ENCODE measurements at places on chromosomes 3 and 15.

- DNase-seq = peak; percentile 66
Measured at GRCh38 chr3:141477224-141477623, 9.6 kb upstream of the RASA2 start.

GRCh38 chr15:75211436-75212199 lies 9.9 kb downstream of the C15orf39 start:
- DNase-seq = peak; percentile 26

- no peak for DNase-seq
Measured at GRCh38 chr3:13566453-13566748, 17.5 kb downstream of the FBLN2 start.

GRCh38 chr3:188557235-188557634 lies 403.3 kb downstream of the LPP start:
- DNase-seq = no peak

All from cardiac fibroblast (primary cell).